Stimulated activated CD4-positive, alpha-beta T cell treated with anti-CD3 and anti-CD28 coated beads, Interleukin-1b, Interleukin-23, amount 100 ng/mL, for 1 hour (primary cell): ENCODE measurements at places on chromosomes 4 and X.

DNA sequence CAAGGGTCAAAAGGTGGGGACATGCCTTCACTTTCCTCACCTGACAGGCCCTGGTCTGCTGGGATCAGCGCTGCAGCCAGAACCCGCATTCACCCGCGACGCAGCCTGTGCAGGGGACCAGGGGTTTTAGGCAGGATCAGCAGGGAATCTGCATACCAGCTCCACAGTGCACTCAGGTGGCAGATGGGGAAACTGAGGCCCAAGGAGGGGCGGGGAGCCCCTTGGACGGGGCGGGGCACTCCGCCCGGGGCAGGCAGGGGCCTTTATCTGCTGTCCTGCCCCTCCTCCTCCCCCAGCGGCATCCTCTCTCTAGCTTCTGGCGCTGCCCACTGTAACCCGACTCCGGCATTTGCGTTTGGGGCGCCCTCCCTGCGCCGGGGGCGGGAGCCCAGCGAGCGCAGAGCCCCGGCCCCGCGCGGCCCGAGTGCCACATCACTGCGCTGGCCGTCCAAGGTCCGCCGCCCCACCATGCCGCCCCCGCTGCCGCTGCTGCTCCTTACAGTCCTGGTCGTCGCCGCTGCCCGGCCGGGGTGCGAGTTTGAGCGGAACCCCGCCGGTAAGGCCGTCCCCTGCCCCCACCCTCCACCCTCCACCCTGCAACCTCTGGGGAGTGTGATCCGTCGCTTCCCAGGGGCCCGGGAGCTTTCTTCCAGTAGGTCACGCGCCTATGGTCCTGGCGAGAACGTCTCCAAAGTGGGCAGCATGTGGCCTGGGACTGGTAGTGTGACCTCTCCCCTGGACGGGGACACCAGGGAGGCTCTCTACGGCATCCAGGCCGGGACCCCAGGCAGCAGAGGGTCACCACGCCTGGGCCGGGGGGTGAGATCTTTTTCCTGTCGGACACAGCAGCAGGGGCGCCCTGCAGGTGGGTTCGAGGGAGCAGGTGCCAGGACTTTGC, at the start of gene CPZ:
TSS of gene CPZ (plus strand) at position 400 of the 898 bp plus-strand sequence. CDS start at position 469, 69 bp downstream.
- DNase-seq: no peak

- no peak for DNase-seq
These were observed 75.4 kb downstream of the LIMCH1 start for GRCh38 chr4:41613386-41613785.

DNA sequence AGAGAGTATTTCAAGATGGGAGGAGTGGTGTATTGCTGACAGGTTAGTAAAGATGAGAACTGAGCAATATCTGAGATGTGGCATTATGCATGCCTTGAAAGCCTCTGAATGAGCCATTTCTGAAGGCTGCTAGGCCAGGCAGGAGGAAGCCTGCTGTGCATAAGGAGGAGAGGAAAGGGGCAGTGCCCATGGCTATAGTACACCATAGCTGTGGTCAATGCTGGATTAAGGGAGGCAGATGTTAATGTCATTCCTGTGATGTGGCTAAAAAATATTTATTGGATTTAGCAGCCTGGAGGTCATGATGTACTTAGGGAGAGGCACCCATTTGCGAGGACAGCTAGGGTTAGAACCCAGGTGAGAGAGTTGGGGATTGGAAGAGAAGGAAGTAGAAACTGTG, 130.0 kb upstream of the LNX1 start:
- DNase-seq: no peak

- DNase-seq: no peak
These were observed 33.9 kb downstream of the ANK2 start for GRCh38 chr4:113083346-113083745.

GRCh38 chrX:148541584-148541940, 41.1 kb downstream of the AFF2 start:
- no peak for DNase-seq

DNA sequence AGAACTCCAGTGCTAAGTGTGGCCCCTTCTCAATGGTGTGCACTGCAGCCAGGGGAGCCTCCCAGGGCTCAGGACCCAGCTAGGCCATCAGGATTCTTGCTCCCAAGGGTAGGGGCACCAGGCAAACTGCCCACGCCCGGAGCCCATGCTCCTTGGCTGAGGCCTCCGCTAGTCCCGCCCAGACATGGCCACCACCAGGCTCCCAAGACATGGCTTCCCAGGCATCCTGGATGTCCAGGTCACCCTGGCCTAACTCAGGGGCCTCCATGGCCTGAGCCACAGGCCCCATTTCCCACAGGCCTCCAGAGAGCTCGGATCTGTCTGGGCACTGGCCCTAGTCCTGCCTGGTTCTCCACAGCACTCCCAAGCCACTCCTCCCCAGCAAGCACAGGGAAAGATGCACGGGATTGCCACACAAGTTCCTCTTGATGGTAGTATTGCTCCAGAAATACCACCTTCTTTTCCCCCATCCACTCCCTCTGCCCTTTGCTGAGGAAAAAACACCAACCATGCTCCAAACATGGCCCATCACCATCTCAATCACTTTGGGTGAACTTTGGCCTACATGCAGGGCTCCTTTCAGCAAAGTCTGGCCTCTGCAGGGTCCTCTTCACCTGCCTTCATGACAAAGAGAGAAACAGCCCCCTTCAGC, 274.7 kb upstream of the AGTR2 start:
- no peak for DNase-seq

DNA sequence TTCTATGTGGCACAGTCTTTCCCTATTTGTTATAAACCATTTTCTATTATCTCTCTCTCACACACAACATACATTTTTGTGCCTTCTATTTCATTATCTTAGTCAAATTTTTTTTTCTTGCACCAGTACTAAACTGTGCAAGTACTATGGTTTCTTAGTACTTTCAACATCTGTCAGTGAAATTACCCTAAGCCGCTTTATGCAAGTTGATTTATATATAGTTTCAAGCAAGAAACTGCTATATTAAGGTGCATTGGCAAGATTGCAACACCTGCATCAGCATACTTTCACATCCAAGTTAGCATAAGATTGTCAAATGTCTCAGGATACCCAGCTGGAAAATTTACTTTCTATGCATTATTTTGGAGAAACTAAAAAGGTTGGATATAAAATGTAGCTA, 180.2 kb upstream of the FSTL5 start:
- DNase-seq: no peak

GRCh38 chrX:16018291-16018690, 105.1 kb upstream of the GRPR start:
- DNase-seq: no peak

- DNase-seq: no peak
These were observed 774.0 kb upstream of the POU3F4 start for GRCh38 chrX:82734140-82734539.

GRCh38 chr4:22019676-22020075, 71.1 kb upstream of the KCNIP4 start:
- DNase-seq: no peak

DNA sequence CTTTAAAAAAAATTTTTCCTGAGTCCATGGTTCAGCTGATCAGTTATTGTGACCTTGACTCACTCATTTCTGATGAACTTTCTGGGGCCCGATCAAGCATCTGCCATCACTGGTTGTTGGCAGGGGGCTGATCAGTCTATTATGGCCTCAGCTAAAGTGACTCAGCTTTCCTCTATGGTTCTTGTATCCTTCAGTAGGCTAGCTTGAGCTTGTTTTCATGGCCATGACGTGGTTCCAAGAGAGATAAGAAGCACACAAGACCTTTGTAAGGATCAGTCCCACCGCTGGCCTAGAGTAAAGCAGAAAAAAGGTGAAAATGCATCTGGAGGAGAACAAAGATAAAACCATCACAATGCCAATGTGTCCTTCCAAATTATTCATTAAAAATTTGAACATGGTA, 29.8 kb upstream of the EPGN start:
- DNase-seq: no peak

- no peak for DNase-seq
These were observed 14.1 kb upstream of the TMEM131L start for GRCh38 chr4:153451911-153452657.

DNA sequence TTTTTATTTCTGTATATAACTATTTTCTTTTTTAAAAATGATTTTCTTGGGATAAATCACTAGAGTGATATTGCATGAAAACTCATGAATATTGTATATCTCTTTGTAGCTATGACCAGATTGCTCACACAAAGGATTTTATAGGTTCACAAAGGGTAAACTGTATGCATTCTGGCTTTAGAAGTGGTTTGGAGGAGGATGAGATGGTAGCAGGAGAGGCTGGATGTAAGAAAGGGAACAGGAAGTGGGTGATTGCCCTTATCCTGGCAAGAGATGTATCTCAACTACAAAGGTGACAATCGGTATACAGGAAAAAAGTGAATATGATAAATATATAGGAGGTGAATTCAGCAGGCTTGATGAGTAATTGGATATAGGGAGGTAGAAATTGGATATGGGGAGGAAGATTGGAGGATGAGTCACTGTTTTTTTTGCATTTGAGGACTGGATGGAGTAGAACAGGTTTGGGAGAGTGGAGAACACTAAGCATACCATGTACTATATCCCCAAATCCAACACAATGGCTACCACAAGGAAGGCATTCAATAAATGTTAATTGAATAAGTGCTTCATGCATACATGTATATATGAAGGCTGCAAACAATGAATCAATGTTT, 9.9 kb downstream of the FGG start:
- no peak for DNase-seq

GRCh38 chr4:100803751-100804150, 285.9 kb upstream of the EMCN start:
- no peak for DNase-seq

GRCh38 chr4:176680668-176681180, 112.0 kb downstream of the VEGFC start:
- no peak for DNase-seq

GRCh38 chr4:23373261-23373660, 516.6 kb downstream of the PPARGC1A start:
- DNase-seq: no peak

DNA sequence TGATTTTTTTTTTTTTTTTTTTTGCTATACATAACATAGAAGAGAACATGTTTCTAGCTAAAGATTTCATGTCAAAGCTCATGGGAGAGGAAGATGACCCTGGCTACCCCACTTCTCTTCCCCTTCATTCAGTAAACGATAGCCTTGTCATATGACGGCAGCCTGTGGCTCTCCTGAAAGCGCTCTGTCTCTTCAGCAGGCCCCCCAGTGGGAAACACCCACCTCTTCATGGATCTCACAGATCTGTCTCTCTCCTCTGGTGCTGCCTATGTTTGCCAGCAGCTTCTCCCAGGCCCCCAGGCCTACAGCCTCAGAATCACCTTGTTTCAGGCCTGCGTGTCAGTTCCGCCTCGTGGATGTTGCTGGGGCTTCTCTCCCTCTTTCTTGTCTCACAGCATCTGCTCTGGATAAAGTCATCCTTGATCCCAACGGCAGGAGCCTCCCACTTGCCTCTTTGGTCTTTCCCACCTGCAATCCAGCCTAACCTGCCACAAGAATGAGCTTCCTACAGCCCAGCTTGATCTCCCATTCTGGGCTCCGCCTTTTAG, 34.6 kb downstream of the RHOH start:
- no peak for DNase-seq

GRCh38 chrX:152202886-152203285, 64.5 kb upstream of the MAGEA10 start:
- no peak for DNase-seq

DNA sequence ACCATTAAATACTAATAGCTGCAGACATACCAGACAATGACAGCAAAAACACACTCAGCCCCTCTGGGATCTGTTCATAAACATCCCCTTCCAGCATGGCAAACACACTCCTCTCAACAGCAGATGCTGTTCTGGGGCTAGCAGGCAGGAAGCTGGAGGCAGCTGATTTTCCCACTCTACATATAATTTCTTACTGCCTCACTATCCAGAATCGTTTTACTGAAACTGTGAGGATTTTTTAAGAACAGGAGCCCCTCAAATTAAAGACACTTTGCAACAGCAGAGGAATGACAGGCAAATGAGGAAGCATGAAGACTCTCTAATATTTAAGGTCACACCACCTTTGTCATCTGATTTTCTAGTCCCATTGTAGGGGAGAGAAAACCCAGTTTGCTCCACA, 2.2 kb downstream of the MAPK10 start:
- no peak for DNase-seq

DNA sequence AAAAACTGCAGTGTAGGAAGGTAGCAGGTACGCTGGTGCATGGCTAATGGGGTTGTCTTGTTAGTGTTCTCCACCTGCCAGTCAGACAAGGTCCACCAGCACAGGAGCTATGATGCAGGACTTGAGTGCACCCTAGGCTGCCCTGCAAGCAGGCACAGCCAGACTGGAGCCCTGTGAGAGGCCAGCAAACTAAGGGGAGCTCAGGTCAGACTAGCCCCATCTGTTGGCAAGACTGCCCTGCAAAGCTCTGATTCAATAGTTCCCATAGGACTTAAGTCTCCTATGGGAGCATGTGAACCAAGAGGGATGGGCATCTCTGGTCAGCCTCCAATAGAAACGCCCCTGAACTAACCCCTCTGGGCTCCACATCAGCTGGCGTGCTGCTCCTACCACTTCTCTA, 1307.3 kb downstream of the C4orf33 start:
- no peak for DNase-seq

GRCh38 chr4:3623106-3623505, 90.9 kb upstream of the LRPAP1 start:
- DNase-seq: no peak

DNA sequence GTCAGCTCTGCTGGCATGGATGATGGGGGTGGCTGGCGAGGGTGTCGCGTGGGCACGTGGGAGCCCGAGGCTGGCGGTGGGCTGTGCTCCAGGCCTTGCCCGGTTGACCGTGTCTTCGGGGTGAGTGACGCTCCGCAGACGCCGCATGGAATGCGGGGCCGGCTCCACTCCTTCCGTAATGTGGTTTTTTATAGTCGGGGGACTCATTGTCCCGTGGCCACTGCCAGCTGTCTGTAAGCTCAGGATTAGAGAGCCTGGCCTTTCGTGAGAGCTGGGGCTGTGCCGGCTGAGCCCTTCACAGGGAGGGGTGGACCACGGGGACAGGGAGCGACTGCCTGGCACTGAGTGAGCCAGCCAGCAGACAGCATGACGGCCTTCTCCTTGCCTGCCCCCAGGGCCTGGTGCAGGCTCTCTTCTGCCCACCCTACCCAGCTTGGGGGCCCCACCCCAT, 20.4 kb downstream of the DOK7 start:
- DNase-seq: no peak

GRCh38 chr4:11404431-11404830, 24.3 kb downstream of the HS3ST1 start:
- no peak for DNase-seq

DNA sequence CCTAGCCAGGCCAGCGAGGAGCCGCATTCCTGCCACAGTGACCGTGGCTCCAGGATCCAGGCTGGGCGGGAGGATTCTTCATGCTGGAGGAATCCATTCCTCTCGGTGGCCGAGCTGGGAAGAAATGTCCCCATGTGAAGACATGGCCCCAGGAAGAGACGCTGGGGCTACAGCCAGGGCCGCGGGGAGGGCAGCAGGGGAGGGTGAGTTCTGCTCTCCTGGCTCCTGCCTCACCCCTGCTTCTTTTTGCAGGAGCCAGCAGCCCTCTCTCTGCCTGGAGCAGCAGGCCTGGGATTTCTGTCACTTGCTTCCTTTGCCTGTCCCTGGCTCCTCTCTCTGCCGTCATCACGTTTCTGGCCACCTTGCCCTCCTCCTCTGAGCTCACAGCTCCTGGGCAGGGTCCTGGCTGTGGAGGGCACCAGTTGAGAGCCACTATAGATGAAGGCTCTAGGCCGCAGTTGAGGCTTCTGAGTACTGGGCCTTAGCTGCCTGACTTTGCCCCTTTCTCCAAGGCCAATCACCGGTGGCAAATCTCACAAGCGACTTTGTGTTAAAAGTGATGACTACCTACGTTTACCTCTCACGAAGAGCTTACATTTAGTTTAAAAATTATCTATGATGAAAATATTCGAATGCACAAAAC, 48.3 kb downstream of the ENPP6 start:
- DNase-seq: no peak
